ENCODE measurements at places on chromosomes 13 and 19.

DNA sequence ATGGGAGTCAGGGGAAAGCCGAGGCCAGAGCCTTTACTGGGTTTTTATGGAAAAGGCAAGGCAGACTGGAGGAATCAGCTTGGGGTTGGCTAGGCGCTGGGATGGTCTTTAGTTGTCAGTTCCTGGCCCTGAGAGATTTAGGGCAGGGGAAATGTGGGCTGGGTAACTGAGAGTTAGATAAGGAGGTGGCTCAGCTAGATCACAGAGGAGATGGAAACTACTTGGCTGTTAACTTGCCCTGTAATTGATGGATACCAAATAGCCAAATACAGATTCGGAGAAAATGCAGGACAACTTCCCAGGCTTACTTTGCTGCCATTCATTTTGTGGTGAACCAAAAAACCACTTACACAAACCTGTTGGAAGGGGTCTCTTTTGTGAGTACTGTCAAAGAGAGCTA is 54.0 kb downstream of the LRCH1 start:
- no peak for DNase-seq

DNA sequence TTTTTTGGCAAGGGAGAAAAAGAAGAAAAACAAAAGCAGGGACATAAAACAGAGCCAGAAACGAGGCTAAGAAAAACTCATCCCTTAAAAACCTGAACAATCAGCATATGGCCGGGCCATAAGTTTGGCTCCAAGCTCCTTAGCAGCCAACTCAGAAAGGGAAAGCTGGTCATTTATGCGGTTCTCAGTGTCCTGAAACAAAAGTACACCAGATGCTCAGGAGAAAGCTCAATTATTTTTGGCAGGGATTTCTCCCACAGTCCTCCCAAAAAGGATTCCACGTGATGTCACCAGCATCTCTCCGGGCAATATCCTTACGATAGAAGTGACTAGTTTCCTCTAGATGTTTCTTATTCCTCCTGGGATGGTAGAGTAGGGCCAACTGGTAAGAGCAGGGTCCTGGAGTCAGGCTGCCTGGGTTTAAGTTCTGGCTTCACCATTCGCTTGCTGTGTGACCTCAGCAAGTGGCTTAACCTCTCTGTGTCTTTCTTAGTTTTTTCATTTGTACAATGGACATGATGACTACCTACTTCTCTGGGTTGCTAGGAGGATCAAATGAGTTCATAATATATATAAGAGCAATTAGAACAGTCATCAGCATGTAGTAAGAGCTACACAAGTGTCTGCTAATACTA is 34.0 kb downstream of the PIN1 start:
- no peak for DNase-seq

DNA sequence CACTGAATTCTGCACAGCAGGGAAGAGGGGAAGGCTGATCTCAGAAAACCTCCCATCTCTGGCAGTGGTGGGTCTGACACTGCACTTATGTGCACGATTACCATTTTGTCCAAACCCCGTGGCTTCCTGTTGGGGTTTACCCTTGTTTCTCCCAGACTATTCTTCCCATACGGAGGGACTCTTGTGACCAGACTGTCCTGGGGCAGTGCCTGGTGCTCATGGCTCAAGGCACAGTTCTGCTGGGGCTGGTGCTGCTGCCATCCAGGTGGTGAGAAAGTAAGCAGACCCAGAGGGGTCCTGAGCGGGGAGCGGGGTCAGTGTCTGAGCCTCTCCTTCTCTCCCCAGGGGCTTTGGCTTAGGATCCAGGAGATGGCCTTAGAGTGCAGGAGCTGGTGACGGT is 5.1 kb upstream of the SIGLEC9 start:
- DNase-seq: no peak

GRCh38 chr13:113660066-113660465 is 2.1 kb upstream of the ATP4B start:
- no peak for DNase-seq

DNA sequence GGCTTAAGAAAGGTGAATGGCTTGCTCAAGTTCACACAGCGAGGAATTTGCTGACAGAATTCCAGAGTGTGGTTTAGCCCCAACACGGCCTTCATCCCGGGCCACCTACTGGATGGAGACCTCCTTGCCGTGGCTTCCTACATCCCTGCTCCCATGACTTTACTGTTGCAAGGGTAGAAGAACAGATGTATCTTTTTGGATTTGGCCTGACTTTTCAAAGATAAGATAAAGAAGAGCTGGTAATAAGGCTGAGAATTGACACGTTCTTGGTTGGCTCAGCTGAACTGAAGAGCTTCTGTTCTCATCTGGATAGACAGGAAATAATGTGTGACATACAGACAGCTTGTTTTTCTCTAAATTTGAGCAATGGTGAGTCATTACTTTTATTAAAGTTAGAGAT is 113.1 kb downstream of the KLF5 start:
- no peak for DNase-seq

- no peak for DNase-seq
These were observed 51.3 kb downstream of the CELF5 start for GRCh38 chr19:3275583-3276340.

Measured in Panc1 (cell line).